NCI-H1417 treated with DMSO at 0.1 percent for 48 hours (cell line): ENCODE measurements at places on chromosomes 5 and 9.

- no peak for DNase-seq
Measured at GRCh38 chr5:74567411-74567995, 73.0 kb downstream of the ENC1 start.

- DNase-seq = no peak
Measured at GRCh38 chr5:176592573-176592972, 17.4 kb downstream of the GPRIN1 start.

DNA sequence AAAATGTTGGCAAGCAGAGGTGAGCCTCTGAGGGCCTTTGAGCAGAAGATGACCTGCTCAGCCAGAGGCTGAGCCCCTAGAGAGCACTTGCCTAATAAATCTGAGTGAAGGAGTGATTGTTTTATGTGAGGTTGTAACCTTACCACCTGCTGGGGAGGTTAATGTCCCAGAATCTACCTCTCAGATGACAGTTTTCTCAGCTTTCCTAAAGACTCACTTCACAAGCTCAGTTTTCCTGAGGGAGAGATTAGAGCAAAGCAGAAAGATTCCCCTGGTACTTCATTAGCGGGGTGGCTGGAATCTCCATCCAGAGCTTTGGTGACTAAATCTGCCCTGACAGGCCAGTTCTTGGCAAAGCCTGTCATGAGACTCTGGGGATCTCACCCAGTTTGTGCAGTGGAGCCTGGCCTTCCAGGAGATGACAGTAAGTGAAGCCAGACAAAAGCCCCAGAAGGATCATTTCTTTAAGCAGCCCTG lies 48.8 kb upstream of the GALNT10 start:
- DNase-seq = no peak

DNA sequence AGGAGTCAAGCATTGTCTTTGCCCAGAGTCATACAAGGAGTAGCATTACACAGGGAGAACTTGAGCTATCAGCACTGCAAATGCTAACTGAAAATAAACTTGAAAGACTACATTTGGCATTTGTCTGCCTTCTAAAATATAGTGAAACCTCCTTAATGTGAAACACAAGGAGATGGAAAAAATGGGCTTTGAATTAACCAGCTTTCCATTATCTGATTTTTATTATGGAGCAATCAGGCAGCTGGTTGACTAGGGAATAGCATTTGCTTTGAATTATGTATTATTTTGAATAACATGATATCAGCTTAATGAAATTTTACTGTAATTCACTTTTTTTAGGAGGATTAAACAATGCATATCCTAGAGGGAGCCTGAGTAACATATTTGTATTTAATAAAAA lies 130.8 kb downstream of the GDNF start:
- DNase-seq = no peak

DNA sequence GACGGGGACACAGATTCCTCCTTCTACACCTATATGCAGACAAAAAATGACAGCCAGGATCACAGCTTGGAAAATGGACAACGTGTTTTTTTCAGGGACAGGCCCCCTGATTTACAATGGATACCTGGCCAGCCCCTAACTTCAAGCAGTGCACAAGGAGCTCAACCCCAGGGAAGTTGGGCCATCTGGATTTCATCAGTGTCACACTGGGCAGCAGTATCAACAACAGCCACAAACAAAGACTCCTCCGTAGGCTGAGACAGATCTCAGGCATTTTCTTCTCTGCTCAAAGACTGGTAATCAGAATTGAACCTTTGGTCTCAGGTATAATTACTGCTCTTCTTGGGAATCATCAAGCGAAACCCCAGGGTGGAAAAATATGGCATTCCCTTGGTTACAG lies 374.0 kb downstream of the ZNF608 start:
- no peak for DNase-seq
